Activated T-helper 1 cell treated with anti-CD3 and anti-CD28 coated beads, Interleukin-12 subunit alpha, Interleukin-12 subunit beta, Interleukin-2, Interleukin-4 antibody, amounts not matched to agents 30 ng/mL and 10 ng/mL and 1 ng/mL, durations not matched to agents 14 hours and 24 hours and 36 hours (primary cell): ENCODE measurements at places on chromosomes 6 and 20.

- no peak for DNase-seq
Measured at GRCh38 chr6:107083047-107083768, 32.1 kb downstream of the BEND3 start.

- DNase-seq: no peak
Measured at GRCh38 chr20:56857950-56858349, 228.8 kb downstream of the TFAP2C start.

GRCh38 chr6:152598901-152599537 lies 38.1 kb downstream of the SYNE1 start:
- DNase-seq: no peak

GRCh38 chr6:144278659-144279314 lies 6.3 kb upstream of the UTRN start:
- DNase-seq: no peak

- no peak for DNase-seq
Measured at GRCh38 chr20:22629447-22629846, 45.1 kb upstream of the FOXA2 start.

- DNase-seq: no peak
Measured at GRCh38 chr6:157139054-157139708, 184.1 kb downstream of the TMEM242 start.

- DNase-seq: no peak
Measured at GRCh38 chr6:78808356-78808891, 58.9 kb upstream of the IRAK1BP1 start.

- no peak for DNase-seq
Measured at GRCh38 chr20:25484224-25484846, 76.9 kb downstream of the GINS1 start.
